ENCODE measurements at places on chromosomes 13 and 19.

DNA sequence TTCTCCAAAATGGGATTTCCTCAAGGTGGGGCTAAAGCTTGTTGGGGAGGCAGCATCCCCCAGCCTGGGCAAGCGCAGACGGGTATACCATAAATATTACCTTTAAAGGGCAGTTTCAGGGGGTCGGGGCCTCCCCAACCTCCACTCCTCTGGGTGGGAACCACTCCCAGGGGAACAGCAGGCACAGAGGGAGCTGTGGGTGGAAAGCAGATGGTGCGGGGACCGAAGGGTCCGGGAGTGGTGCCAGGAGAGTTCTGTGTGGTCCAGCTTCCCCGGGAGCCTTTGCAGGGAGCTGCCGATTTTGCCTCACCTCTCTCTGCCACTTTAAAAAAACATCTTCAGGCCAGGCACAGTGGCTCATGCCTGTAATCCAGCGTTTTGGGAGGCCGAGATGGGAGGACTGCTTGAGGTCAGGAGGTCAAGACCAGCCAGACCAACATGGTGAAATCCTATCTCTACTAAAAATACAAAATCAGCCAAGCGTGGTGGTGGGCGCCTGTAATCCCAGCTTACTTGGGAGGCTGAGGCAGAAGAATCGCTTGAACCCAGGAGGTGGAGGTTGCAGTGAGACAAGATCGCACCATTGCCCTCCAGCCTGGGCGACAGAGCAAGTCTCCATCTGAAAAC is 5.5 kb downstream of the MAST3 start:
- no peak for DNase-seq

- no peak for DNase-seq
Observed at GRCh38 chr19:10305139-10305806, 4.3 kb downstream of the ZGLP1 start.

- DNase-seq, result no peak
Observed at GRCh38 chr19:2042485-2043250, 8.4 kb downstream of the MKNK2 start.

DNA sequence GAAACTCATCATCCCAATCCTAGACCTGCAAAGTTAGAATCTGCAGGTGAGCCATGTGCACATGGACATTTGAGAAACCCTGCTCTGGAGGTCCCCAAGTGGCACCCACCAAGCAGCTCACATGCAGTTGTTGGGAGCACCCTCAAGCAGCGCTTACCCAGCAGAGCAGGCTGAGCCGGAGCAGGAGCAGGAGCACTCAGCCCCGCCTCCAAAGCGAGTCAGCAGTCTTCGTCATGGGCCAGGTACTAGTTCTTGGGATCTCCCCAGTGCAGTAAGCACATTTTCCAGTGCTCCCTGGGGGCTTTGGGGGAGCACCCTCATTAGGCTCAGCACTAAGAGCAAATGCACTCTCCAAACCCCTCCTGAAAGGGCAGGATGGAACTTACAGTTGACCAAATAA is 572.7 kb downstream of the IRS2 start:
- DNase-seq, result no peak

GRCh38 chr19:13037161-13037560 is 41.9 kb downstream of the NFIX start:
- peak; percentile 79 for DNase-seq

DNA sequence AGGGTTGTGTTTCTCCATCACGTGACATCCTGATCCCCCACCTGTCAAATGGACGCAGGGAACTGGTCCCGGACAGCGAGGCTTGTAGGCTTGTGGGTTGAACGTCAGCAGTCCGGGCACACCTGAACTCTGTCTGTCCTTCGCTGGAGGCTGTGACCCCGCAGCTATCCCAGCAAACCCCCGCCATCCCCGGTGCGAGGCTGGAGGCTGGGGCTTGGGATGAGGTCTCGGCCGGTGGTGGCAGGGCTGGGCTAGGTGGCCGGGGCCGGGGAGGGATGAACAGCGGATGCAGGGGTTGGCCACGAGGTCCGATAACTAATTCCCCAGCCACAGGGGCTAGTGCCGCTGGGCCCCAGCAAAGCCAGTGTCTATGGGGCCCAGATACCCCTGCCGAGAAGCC is 8.8 kb downstream of the LSM7 start:
- no peak for DNase-seq

DNA sequence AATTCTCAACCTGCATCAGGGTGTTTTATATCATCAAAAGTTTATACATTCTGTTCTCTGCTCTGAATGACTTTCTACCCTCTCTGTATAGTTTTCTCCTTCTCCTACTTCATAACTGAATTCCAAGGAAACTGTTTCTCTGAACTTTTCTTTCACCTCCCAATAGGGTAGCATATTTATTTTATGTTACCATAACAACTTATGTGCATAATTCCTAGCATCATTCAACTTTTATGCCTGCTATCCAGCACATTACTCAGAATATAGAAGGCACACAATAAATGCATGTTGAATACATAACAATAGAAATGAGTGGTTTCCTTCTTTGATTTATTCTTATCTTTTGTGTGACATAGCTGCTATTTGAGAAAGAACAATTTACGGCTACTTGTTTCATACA is 2385.0 kb downstream of the PCDH9 start:
- DNase-seq, result no peak

DNA sequence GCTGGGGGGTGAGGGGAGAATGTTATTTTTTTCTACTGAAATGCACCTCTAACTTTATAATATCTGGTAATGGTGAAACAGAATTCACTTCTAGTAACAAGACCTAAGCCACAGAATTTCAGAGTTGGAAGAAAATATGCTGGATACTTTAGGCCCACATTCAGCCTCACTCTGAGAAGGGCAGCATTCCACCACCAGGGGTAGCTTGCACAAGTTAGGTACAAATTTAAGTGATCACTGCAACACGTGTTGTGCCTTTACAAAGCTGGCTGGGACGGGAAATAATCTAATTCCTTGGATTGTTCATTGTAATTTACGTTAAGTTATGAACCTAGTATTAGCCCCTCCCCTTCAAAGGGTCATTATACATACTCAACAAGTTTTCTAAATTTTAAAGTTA is 192.3 kb downstream of the RGCC start:
- DNase-seq, result peak; percentile 30

DNA sequence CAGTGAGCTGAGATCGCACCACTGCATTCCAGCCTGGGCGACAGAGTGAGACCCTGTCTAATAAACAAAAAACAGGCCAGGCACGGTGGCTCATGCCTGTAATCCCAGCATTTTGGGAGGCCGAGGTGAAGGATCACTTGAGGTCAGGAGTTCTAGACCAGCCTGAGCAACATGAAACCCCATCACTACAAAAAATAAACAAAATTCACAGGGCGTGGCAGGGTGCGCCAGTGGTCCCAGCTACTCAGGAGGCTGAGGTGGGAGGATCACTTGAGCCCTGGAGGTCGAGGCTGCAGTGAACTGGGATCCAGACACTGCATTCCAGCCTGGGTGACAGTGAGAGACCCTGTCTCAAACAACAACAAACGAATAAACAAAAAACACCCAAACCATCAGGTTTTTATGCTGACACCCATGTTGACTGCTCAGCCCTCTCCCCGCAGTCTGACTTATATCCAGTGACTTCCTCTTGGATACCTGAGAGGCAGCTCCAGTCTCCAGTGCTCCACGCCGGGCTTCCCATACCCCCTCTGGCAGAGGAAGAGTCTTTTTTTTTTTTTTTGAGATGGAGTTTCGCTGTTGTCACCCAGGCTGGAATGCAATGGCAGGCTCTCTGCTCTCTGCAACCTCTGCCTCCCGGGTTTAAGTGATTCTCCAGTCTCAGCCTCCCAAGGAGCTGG is 17.7 kb downstream of the WTIP start:
- no peak for DNase-seq

DNA sequence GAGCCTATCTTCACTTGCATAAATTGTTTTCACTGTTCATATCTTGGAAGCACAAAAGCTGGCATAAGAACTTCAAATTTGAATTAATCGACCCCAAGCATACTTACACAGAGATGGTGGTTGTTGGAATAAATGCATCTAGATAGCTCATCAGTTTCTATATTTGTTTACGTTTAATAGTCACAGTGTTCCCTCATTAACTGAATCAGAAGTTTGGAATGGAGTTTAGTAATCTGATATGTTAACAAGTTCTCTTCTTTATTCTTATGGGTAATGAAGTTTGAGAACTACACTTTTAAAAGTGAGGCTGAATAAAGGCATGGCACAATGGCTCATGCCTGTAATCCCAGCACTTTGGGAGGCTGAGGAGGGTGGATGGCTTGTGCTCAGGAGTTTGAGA is 886.7 kb upstream of the PCDH20 start:
- DNase-seq, result no peak

DNA sequence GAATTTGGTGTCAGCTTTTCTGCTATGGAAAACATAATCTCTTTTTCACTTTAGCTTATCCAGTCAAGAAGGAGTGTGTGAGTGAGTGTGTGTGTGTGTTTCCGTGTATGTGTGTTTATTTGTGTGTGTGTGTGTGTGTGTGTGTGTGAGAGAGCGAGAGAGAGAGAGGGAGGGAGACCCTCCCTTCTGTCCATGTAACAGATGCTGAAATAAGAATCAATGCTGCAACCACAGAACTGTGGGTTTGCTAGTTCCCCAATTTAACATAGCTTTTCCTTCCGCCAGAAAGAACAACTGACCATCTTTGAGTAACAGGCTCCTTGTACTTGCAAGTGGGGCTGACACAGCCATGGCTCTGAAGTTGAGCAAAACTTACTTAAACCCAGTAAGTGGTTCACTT is 5.2 kb downstream of the LCP1 start:
- DNase-seq, result no peak

- no peak for DNase-seq
Observed at GRCh38 chr13:58594747-58595600, 963.4 kb downstream of the PCDH17 start.

DNA sequence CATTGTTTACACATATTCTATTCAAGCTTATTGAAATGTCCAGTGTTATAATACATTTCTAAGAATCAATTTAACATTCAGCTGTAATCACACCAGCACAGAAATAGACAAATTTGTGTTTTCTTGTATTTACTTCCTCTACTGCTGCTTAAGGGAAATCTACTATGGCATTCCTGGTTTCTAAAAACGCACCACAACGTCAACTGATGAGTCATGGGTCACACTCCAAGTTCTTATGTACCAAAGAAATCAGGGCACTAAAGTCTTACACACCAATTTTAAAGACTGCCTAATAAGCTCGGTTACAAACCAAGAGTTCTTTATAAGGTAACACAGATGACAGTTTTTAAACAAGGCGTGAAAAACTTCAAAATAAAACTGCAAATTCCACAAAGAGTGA is 13.2 kb downstream of the LNX2 start:
- peak; percentile 31 for DNase-seq

DNA sequence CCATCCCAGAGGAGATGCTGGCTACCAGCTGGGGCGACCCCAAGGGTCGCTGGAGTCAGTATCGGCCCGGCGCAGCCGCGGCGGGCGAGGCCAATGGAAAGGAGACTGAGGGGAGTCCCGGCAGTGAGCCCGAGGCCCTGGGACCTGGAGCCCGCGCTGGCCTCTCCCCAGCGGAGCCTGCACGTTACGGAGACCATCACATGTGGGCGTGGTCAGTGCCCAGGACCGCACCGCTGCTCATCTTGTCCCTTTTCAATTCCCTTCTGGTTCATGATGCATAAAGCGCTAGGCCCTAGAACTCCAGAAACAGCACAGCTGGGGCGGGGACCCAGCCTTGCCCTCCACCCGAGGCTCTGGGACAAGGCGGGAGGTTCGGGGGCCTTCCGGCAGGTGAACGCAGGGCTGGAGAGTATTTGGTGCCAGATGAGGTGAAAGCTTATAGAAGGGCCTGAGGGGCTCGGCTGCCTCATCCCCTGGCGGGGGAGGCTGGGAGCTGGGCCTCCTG is 8.0 kb downstream of the C19orf25 start:
- peak; percentile 71 for DNase-seq

DNA sequence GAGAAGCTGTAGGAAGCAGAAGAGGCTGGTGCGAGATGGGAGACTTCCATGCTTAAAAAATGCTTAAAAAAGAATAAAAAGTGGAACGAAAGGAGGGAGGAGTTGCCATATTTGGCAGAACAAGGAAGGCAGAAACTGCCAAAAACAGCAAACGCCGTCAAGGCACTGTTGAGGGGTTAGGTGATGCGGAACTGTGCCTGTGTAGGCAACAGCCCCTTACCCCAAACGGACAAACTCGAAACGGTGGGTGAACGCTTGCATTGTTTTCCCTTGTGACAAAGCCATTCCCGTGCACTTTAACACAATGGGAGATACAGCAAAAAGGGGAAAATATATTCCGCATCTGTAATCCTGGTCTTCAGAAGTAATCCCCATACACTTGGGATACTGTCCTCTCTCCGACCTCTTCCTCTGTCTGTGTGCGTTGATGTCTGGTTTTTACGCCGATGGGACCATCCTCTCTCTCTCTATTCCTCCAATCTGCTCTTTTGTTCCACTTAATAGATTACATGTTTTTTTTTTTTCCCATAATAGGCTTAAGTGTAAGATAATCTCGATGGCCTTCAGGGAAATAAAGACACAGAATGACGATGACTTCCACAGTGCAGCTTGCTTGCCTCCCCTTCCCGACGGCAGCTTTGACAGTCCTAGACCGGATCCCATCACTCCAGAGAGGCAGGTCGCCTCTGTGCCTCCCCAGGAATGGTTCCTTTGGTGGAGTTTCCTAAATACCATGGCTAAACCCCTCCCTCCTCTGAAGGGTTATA is 132.7 kb upstream of the RNF113B start:
- DNase-seq, result no peak

DNA sequence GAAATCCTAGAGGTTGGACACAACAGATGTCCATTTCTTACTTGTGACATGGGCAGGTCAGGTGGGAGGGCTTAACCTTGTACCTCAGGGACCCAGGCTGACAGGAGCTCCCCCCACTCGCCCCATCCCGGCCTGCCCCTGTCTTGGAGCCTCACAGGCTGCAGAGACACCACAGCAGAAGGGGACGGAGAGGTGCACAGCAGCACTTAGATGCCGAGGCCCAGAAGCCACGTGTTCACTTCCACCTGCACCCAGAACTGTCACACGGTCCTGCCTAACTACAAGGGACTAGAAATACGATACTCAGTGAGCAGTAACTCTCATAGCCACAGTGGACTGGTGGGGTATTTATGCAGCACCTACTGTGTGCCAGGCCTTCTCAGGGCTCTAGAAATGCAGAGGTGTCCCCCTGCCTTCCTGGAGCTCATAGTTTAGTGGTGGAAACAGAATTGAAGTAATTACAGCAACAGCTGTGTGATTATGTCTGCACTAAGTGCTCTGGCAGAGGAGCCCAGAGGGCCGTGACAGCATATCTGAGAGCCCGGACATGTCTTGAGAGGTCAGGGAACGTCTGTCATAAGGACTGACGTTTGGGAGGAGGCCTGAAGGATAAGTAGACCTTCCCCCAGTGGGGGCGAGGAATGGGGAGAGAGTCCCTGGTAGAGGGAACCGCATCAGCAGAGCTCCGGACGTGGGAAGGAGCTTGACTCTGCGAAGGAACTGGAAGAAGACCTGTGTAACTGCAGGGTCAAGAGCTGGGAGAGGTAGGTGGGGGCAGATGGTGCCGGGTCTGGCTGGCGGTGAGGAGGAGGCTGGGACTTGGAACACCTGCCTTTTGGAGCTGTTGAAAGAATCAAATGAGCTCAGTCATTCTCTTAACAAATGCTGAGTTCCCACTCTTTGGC is 130.0 kb downstream of the SIPA1L3 start:
- peak; percentile 57 for DNase-seq

DNA sequence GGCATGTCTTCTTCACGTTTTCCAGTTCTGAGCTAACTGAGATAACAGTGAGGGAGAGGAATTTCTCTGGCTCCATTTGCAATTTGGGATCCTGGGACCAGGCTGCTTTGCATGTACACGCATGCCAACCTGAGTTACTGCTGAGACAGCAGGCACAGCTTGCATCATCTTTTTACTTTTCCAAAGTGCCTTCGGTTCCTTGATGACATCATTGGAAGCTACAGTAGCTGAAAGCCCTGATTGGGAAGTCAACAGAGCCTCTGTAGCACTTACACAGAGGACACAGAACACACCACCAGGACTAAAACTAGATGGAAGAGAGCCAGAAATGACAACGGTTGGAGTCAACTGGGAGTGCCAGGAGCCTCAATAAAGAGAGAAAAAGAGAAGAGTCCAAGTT is 399.1 kb upstream of the GPC6 start:
- no peak for DNase-seq

Data from SJCRH30 (cell line).